ENCODE measurements at places on chromosomes 12 and 14. TPM values are rescaled to one million over a fixed set of nuclear protein-coding genes. Genes with fewer than 3 reads are reported as not detected.
A peak's percentile ranks its signal among the peaks of the same experiment; 100 is the strongest.

LRTM2 gene
- 0.07 TPM for total RNA-seq

TSPAN19 gene
- 0.32 TPM for total RNA-seq

DNAI7 gene
- 0.52 TPM for total RNA-seq

MSI1 gene
- 26.0 TPM for total RNA-seq

ERBB3 gene
- total RNA-seq = 39.7 TPM

ANAPC7 gene
- 55.9 TPM for total RNA-seq

GRCh38 chr12:109716512-109717389 is 3.1 kb downstream of the FAM222A start:
- DNase-seq = no peak

DNA sequence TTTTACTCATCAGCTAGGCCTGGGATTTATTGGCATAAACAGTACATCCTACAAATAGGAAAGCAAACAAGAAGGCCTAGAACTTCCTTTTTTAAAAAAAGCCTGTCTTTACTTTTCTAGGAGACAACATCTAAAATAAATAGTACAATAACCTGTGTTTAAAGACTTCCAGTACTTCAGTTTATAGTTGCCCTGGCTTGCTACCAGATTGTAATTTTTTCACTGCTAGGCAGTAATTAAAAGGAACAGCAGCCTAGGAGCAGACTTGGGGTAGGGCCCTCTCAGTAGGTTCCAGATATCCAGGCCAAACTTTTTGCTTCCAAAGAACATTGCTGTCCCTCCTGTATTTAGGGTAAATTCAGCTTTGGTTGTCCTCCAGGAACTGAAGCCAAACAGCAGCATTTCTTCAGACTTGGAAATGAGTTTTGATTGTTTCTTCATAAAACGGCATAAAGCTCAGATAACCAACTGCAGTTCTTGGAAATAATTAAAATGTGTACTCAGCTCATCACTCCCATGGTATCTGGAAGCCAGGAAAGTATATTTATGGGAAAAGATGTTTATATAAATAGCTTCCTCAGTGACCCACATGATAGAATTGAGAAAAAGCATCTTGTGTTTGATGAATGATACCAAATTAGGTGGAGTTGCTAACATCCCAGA is 61.7 kb downstream of the PPP1R36 start:
- no peak for DNase-seq

DNA sequence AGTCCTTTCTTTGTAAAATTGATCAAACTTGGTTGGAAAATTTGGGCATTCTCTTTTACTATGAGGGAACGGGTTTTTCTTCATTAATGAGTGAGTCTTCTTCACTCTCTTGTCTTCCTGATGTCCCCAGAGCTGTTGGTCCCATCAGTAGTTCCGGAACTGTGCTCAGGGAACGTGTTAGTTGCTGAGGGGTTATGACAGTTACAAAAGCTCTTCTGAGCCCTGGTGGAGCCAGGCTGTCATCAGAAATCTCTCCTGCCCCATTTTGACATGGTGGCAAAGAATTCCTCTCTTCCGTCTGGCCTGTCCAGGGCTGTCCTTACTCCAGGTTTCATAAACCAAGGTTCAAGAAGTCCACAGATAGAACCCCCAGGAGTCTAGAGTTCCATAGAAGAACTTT is 208.5 kb downstream of the SLC41A2 start:
- no peak for DNase-seq

GRCh38 chr12:96401076-96401871 is 1.0 kb upstream of the CDK17 start:
- peak; percentile 51 for DNase-seq

DNA sequence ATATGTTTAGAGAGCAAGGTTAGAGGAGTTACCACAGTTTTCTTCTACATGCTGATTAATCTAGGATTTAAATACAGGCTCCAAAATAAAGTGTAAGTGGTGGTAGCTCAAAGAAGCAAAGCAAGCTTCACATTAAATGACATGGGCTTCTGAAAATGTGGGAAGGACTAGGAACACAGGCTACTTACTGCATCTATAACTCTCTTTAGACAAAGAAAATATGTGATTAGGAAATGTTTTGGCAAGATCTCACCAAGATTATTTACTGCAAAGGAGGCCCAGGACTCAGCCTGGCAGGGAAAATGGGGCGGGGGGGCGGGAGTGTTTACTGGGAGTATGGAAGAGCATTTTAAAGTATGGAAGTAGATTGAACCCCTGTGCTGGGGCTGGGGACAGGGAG is 39.4 kb downstream of the ETV6 start:
- DNase-seq = no peak

- no peak for DNase-seq
Measured at GRCh38 chr12:91176915-91177314, 5.7 kb downstream of the DCN start.

DNA sequence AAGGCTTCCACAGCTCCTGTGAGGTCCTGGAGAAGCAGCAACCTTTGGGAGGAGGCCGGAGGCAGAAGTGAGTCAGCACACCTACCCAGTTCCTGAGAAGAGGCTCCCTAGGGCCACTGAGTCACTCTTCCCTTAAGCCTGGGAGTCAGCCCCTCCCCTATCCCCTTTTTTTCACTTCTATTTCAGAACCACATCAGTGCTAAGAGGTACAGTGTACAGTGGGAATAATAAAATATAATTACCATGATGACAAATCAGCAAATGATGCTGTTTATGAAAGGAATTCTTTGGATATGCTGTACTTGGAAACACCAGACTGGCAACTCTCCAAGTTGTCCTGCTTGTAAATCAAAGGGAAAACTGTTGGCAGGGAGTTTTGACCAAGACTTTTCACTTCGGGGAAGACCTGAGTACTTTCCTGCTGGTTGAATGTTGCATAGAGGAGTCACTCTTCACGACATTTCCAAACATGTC is 7.8 kb upstream of the TBPL2 start:
- peak; percentile 100 for DNase-seq

All from HCT116 (cell line).